ENCODE measurements at places on chromosomes 5 and 9.

DNA sequence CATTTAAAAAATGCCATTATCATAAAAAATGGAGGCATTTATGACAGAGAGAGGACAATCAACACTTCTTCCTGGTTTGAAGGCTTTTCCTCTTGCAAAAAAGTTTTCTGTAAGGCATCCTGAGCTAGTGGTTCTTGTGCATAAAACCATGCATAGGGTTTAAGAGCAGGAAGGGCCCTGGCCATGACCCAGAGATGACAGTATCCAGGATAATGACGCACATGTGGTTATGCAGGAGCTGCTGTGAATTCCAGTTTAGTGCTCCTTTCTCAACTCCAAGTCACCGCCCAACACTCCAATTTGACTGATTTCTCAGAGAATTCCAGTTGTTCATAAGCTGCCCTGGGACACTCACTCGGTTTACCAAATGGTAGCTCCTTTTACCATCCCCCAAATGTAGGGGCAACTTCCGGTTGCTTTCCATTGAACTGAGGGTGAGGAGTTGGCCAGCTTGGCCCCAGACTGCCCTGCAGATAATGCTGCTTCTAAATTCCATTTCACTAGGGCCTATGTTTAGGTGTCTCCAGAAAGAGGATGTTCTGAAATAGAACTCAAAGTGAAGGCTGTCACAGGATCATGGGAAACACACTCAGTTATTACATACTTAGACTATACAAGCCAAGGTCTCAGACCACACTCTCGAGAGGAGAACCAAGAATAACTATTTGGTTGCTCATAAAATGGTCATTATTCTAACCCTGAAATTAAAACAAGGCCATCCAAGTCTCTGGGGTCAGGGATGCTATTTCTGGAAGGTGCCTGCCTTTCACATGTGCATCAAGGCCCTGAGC, 179.1 kb downstream of the SLIT3 start:
- no peak for DNase-seq

DNA sequence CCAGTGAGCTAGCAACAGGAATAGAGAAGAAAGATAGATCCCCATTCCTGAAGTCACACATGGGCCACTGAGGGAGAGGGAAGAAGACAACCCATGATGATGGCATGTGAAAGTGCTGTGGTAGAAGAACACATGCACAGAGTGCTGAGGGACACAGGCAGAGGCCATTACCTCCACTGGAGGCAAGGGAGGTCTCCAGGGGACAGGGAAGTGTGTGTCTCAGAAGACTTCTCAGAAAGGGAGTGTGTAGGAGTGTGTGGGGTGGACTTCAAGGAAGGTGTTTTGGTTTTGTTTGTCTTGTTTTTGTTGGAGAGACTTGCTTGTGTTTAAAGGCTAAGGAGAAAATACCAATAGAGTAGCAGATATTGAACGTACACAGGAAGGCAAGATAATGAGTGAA, 77.0 kb upstream of the SMARCA2 start:
- DNase-seq = no peak

DNA sequence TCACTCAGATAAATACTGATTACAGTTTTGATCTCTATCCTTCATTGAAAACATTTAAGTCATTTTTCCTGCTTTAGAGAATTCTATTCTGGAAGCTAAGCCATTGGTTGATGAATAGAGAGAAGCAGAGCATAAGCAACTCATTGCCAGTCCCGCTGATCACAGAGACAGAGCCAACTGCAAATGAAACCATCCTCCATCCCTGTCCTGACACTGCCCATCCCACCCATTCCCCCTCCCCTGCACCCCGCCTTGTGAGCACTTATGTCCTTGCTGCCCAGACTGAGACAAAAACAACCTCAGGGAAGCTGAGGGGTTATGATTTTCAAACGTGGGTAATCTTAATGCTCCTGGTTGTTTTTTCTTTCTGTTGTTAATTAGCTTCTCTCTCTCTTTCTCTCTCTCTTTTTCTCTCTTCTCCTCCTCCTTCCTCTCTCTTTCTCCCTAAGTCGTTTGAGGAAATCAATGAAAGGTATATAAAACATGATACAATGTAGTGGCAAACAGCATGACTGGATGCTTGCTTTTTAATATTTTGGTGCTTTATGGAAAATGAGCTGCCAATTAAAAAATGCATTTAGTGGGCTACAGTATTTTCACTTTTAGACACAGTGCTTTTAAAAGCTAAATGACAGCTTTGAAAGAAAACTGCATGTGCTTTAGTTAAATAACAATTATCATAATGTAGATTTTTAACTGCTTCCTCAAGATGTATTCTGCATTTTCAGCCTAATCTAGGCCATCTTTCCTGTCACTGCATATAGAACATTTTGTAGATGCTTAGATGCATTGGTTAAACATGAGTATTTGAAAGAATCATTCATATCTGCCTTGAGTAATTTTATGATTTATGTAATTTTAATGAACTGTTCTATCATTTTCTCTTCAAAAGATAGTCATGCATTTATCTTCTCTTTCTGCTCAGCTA, 57.3 kb downstream of the CMYA5 start:
- no peak for DNase-seq

GRCh38 chr5:113514289-113514635, 768 bp downstream of the YTHDC2 start:
- no peak for DNase-seq

DNA sequence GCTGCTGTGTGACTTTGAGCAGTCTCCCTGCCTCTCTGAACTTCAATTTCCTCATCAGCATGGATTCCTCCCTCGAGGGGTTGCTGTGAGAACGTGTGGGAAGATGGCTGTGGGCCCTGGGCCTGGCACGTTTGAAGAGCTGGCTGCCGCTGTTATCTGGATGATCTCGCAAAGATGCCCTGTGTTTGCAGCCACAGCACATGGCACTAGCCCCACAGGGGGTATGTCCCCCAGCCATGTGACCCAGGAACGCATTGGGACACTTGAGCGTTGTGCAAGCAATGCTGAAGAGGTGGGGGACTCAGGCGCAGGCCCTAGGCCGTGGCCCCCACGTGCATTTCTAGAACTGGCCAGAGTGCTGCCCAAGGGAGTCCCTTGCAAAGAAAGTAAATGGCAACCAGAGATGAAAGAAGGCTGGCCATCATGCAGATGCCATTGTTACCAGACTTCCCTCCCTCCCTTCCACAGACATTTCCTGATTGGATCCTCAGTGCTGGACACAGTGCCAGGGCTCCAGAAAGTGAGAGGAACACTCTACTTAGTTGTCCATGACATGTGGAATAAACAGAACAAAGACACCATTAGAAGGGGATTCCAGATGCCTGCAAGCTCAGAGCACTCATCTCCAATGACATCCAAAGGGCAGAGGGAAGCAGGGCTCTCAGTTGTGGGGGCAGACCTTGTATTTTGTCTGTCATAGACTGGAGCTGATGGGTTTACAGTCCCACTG, 65.1 kb upstream of the NEURL1B start:
- DNase-seq = no peak

- no peak for DNase-seq
Observed at GRCh38 chr9:128008171-128008570, 27.4 kb upstream of the EEIG1 start.

All from renal cortical epithelial cell (primary cell).